ENCODE measurements at places on chromosomes 13 and 19.
A peak's percentile ranks its signal among the peaks of the same experiment; 100 is the strongest.

DNA sequence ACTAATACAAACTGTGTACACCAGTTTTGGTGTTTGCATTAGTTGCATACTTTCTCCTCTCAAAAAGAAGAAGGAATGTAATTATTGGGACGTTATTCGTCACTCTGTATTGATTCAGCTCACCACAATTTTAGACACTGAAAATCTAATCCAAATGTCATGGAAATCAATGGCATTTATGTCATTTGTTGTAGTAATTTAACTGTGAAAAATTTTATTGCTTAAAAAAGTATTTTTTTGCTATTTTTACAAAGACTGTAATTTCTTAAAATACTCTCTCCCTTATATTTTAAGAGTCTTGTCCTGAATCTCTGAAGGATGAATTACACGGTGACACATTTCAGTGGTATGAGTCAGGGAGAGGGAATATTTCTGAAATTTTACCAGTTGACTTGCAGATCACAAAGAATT, 2117.6 kb downstream of the PCDH9 start:
- no peak for DNase-seq

DNA sequence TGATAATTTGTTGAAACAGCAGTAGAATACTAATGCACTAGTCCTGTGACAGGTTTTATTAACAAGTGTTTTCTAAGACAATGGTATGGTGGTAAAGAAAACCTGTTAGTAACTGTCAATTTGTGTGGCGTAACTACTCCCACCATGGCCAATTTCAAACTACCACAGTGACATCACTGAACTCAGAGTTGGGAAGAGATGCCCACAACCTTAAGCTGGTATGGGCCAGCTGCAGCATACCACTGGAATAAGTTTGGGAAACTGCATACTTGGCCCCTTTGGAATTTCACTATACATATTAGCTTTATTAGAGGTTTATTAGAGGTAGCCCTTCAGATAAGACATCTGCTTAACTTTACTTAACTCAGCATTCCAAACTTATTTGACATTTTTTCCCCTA, 419.4 kb downstream of the NDFIP2 start:
- DNase-seq = no peak

GRCh38 chr13:114004420-114005205, 30.7 kb upstream of the C13orf46 start:
- no peak for DNase-seq

DNA sequence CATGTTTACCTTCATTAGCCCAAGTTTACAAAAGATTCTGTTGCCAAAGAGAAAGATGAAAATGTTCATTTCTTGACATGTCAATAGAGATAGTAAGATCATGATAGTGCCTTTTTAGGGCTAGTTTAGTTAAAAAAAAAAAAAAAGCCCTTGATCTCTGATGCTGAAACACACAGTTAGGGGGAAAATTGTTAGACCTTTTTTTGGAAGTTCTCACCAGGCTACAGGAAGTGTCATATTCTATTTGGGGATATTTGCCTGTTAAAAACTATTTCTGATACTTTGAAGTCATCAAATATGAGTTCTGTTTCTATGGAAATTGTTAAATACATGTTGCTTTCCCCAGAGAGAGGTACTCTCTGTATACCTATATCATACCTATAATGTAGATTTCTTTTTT, 21.6 kb downstream of the SLAIN1 start:
- DNase-seq = no peak

- no peak for DNase-seq
These were observed 348.0 kb downstream of the TEX29 start for GRCh38 chr13:111668451-111668850.

GRCh38 chr19:17054746-17055145, 20.5 kb downstream of the HAUS8 start:
- no peak for DNase-seq

GRCh38 chr19:50427997-50428425, 4.7 kb upstream of the MYBPC2 start:
- DNase-seq = no peak

DNA sequence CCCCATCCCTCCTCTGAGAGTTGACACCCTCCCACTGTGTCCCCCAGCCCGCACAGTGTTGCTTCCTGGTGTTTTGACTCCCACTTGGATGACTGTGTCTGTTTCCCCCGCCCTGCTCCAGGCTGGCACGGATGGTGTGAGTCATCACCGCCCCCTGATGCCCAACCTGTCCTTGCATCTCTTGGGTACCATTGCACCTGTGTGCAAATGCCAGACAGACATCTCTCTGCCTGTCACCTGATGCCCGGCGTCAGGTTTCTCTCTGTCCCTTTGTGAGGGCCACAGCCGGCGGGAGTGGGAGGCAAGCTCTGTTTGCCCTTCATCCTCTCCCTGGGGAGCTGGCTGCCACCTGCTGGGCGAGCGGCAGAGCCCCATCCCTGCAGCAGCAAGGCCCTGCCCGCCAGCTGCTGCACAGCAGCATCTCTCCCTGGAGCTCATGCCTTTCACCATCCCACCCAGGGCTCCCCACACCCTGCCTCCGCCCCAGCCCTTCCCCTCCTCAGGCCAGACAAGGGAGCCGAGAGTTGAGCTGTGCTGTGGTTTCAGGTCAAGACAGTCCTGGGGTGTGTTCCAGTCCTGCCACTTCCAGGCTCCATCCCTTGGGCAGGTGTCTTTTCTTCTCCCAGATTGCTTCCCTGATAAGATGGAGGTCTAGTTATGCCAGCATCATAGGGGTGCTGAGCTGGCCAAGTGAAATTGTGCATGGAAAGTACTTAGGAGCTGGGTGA, 29.7 kb downstream of the NKPD1 start:
- no peak for DNase-seq

GRCh38 chr19:49391581-49392399, 3.7 kb downstream of the KASH5 start:
- peak; percentile 43 for DNase-seq

GRCh38 chr13:39025433-39025839, 12.5 kb downstream of the PROSER1 start:
- no peak for DNase-seq

DNA sequence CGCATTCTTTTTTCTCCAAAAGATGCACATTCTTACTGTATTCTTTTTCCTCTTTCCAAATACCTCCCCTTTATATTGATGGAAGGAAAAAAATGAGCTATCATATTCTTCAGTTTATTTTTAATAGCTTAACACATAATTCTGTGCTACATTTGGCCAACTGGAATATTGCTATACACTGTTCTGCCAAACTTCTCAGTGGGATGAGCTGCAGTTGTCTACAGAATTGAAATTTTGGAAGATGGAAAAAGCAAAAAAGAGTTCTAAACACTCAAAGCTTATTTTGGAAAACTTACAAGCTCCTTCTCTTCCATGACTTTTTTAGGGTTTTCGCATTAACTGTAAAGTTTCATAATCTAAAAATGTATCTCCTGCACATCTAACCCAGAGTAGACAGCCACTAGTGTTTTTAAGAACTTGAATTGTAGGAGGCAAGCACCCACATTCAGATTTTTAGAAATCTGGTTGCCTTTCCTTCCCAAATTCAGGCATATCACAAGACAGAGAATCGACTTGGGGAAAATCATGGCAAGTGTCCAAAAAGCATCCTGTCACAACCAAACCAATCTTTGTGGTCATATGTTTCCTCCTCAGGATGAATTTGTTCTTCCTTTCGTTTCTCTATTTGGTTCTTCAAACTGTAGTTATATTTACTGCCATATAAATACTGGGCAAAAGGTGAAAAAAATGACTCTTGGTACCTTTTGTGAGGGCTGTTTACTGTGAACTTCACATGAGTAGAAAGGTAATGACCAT, 111.4 kb upstream of the FRY start:
- no peak for DNase-seq

- no peak for DNase-seq
These were observed 4.0 kb downstream of the RDH13 start for GRCh38 chr19:55058781-55059610.

DNA sequence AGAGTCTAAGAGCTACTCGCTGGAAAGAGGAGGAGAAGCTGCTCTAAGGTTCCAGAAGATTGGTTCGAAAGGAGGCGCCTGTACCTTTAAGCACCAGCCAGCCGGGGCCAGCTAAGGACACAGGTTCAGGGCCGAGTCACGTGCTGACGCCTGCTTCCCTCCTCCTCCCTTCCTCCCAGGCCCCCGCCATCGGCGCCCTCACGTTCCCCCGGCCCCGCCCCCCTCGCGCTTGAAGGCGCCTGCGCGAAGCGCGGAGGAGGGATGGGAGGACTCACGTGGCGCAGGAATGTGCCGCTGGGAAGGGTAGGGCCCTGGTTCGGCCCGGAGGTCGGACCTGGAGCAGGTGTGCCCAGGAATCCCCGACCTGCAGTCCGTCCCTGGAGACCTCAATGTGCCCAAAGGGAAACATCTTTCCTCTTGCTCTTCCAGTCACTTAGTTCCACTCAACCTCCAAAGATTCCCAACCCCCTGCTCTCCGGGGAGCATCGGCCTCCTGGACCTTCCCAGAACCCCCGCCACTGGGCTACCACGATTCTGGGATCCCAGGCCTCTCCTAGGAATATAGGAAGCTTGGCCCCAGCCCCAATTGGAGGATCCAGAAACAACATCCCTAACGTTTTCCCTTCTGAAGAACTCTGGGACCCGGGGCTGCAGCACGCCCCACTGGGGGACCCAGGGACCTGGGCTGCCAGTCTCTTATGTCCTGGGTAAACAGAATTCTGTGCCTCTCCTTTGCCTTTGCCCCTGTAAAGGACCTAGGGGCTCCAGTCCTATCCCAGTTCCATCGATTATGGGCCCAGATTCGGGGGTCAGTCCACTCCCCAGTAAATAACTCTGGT, 2.5 kb downstream of the DBP start:
- DNase-seq = peak; percentile 84

GRCh38 chr13:19587635-19588300, 26.4 kb upstream of the TPTE2 start:
- no peak for DNase-seq

DNA sequence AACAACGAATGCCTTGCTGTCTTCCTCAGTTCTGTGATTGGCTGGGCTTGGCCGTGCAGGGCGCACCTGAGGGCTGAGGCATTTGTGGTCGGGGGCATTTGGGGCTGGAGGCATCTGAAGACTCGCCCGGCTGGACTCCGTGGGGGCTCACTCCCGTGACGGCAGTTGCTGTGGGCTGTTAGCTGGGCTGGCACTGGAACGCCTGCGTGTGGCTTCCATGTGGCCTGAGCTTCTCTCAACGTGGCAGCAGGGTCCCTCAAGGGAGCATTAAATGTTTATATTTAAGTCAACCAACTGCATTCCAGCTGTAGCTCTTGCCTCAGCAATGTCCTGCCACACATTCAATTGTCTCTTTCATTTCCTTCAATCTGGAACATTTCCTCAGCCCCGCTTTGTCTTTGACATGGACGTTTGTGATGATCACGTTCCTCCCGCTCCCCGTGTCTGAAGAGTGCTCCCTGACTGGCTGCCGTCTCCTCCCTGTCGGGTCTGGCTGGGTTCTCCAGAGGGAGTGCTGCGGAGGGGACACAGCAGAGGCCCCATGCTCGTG, 21.0 kb downstream of the CCDC8 start:
- no peak for DNase-seq

DNA sequence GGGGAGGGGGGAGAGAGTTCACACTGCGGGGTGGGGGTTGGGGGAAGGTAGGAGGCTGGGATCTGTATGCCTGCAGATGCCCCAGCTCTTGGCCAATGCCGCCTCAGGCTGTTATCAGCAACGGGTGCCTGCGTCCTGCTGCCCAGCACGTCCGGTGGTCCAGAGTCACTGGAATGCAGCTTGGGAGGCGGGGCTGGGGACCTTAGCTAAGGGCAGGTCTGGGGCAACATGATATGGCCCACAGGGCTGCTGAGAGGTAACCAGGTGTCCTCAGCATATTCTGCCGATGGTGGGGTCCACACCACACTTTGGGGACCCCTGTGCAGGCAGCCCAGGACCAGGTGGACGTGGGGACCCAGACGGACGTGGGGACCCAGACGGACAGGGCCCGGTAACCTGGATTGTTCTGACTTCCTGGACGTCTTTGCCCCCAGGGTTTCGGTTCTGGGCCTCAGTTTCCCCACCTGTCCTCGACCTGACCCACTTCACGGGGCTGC, 668 bp upstream of the ARHGAP45 start:
- DNase-seq = no peak

- DNase-seq = no peak
These were observed 21.2 kb downstream of the HDGFL2 start for GRCh38 chr19:4493104-4493928.

DNA sequence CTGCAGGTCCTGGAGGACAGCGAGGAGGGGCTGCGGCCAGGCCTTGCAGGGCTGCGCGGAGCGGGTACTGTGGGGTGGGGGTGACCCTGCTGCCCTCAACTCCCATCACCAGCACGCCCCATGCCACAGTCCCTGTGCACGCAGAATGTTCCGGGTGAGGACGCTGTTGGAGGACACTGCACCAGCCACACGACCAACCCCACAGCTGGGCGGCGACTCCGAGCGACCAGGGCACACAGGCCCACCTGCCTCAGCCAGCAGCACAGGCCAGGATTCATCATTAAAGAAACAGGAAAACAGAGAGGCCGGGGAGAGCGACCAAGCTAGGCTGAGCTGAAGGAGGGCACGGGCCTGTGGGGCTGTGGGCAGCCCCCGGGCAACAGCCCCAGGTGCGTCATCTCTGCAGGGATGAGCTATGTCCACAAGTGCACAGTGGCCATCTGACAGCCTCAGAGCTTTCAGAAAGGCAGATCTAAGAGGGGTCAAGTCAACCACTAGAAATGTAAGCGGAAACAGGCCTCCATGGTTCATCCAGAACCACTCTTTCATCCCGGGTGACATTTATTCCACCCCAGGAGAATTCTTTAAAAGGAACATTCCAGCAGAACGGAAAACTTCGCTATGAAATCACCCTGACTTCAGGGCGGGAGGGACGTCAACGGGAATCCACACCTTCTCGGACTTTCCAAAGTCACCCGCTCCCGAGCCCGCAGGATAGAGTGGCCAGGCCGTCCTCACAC, 1.5 kb downstream of the GAS6 start:
- no peak for DNase-seq

DNA sequence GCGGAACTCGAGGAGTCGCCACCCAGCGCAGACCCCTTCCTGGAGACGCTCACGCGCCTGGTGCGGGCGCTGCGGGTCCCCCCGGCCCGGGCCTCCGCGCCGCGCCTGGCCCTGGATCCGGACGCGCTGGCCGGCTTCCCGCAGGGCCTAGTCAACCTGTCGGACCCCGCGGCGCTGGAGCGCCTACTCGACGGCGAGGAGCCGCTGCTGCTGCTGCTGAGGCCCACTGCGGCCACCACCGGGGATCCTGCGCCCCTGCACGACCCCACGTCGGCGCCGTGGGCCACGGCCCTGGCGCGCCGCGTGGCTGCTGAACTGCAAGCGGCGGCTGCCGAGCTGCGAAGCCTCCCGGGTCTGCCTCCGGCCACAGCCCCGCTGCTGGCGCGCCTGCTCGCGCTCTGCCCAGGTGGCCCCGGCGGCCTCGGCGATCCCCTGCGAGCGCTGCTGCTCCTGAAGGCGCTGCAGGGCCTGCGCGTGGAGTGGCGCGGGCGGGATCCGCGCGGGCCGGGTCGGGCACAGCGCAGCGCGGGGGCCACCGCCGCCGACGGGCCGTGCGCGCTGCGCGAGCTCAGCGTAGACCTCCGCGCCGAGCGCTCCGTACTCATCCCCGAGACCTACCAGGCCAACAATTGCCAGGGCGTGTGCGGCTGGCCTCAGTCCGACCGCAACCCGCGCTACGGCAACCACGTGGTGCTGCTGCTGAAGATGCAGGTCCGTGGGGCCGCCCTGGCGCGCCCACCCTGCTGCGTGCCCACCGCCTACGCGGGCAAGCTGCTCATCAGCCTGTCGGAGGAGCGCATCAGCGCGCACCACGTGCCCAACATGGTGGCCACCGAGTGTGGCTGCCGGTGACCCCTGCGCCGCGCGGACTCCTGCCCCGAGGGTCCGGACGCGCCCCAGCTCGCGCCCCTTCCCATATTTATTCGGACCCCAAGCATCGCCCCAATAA, 2.3 kb downstream of the AMH start:
- DNase-seq = no peak

Measured in activated CD8-positive, alpha-beta memory T cell treated with anti-CD3 and anti-CD28 coated beads for 48 hours (primary cell).